ENCODE measurements at places on chromosomes 3 and 15.

- DNase-seq: no peak
Measured at GRCh38 chr15:53833134-53833624, 73.7 kb upstream of the WDR72 start.

GRCh38 chr3:177190756-177191681, 6.3 kb downstream of the TBL1XR1 start:
- DNase-seq: no peak

DNA sequence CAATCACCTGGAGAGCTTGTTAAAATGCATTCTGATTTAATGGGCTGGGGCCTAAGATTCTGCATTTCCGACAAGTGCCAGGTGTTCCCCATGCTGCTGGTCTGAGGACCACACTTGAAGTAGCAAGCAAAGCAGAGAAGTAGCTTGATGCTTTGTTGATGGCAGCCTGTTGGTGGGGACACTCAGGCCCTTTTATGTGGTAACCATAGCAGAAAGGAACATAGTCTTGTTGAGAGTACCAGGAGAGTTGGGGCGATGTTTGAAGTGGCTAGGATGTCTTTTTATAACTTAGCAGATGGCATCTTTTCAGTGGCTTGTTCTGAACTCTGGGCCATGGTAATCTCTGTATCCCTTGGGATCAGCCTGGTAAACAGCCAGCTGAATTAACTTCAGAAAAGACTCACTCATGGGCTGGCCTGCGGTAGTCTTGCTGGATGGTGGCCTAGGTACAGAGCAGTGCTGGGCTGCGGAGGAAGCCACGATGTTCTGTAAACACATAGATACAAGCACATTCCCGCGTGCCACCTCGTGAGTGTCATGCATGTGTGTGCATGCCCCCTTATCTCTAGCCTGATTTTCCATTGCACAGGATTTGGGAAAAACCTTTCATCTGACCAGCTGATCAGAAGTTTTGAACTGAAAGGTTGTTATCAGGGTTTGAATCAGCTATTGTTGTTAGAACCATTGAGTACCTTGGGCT, 292.4 kb upstream of the LRRFIP2 start:
- DNase-seq: no peak

GRCh38 chr3:112757197-112757596, 89.5 kb downstream of the CD200R1L start:
- no peak for DNase-seq

- no peak for DNase-seq
Measured at GRCh38 chr15:89542369-89542768, 32.9 kb upstream of the TICRR start.

GRCh38 chr3:100400780-100401673, at the start of the genes LNP1 and TOMM70:
TSS of gene LNP1 (plus strand) at chr3:100401539. CDS start at chr3:100429730, 28,191 bp downstream.
TSS of gene TOMM70 (minus strand) at chr3:100401089. CDS start at chr3:100400949, 140 bp downstream.
- peak; percentile 85 for DNase-seq

- no peak for DNase-seq
Measured at GRCh38 chr15:76343313-76343996, 6.9 kb downstream of the ISL2 start.

DNA sequence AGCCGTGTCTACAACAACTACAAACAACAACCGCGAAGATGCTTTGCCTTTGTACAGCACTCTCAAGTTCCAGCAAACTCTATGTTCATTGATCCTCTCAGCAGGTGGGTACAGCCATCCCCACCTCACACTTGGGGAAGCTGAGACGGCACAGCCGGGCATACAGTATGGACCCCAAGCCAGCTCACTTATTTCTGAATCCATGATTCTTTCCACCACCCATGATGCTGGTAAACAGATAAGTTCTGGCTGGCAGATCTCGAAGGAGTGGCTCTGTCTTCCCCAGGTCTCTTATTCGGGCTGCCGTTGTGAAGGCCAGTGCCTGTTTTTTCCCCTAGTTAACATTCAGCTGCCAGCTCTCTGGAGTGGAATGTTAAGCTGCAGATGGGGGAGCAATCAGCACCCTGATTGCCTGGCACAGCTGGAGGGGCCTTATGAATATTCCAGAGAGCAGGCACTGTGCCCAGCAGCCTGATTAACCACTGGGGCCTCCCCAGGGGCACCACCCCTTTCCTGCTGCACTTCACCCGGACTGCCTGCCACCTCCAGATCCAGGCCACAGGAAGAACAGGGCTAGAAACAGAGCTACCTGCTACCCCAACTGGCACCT, 73.2 kb downstream of the CORO2B start:
- DNase-seq: no peak

GRCh38 chr3:123285479-123285878, 83.7 kb downstream of the SEC22A start:
- DNase-seq: no peak

- DNase-seq: no peak
Measured at GRCh38 chr3:39126532-39127071, 19.1 kb downstream of the TTC21A start.

DNA sequence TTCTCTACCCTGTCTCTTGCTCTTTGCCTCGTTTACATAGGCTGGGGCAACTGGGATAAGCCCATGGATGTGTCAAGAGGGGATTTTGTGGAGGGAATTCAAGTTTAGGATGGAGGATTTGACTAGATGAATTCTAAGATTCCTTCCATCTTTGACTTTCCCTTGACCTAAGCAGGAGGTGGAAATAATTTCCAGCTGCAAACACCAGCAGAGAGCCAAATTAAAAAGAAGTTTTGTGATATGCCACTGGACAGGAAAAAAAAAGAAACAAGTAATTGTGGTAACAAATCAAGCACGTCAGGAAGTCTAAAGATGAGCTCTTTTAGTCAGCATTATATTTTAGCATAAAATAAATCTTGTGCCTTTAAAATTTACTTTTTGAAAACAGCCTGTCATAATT, 49.8 kb downstream of the KCNMB2 start:
- no peak for DNase-seq

GRCh38 chr15:92747047-92747446, 91.5 kb upstream of the FAM174B start:
- no peak for DNase-seq

GRCh38 chr3:117695321-117695720, 985.7 kb downstream of the TUSC7 start:
- no peak for DNase-seq

GRCh38 chr3:14297784-14298236, 104.6 kb upstream of the SLC6A6 start:
- DNase-seq: no peak

DNA sequence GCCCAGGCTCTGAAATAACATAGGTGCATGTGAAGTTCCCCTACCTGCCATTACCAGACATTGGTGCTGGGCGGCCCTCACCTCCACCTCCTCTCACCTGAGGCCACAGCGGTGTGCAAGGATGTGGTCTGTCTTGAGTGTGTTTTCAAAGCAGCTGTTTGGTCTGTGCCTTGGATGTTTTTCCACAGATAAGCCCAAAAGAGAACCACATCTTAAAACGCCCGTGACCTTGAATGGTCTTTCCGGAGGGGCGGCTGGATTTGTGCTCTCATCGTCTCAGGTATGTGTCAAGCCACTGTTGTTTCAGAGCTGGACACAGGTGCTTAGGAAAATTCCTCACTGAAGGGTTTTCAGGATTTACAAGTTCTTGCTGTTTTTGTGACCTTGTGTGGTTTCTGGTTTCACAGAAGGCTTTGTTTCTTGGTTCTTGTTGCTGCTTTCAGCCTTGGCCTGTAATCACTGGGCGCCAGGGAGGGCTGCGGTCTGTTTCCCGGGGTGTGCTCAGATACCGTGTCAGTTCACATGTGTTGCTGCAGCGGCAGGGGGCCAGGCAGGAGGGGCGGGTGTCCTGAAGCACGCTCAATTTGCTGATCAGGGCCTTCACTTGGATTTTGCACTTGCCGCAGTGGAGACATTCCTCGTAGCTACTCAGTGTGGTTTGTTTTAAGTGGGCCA, 128.4 kb downstream of the IGF1R start:
- no peak for DNase-seq

DNA sequence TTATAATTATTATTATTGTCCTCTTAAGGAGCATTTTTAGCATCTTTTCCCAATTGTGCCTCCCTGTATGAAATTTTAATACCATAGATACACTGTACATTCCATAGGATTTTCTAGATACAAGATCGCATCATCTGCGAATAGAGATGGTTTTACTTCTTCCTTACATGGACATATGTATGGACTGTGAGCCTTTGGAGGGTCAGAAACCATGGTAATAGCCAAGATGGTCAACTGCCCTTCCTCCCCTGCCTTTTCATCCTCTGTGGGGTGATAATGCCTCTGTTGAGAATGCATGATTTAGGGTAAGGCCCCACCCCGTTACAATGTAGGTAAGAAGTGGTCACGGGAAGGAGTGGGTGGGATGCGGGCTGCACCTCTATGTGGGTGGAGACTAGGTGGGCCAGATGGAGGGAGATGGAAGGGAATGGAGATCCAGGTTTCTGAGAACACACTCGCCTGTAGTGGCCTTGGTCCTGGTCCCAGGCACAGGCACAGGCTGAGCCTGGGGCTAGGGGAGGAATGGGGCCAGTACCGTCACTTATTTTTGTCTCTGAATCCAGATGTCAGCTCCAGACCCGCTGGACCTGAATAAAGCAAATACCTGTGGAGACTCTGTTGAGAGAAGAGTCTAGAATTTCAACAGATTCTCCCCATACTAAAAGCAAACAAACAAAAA, 31.7 kb downstream of the GOLGA6A start:
- DNase-seq: no peak

DNA sequence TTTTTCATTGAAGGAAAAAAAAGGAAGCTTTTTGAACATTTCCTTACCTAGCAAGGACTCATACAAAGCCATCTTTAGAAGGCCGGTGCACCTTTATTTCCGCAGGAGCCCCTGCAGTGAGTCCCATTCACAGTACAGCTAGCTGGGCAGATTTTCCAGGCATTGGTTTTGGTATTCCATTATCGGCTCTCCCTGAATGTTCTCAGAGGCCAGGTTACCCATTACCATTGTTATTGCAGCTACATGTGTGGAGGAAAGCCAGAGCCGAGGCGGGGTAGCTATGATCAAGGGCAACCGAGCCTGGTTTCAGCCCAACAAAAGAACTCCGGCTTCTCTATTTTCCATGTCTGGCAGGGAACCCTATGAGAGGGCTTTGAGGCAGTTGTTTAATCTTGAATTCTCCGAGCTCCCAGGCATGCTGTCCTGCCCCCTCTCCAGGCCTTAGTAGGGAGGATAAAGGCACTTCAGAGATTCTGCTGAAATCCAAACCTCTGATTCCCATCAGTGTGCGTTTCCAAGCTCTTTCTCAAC, 100.3 kb downstream of the LRRK1 start:
- DNase-seq: no peak

DNA sequence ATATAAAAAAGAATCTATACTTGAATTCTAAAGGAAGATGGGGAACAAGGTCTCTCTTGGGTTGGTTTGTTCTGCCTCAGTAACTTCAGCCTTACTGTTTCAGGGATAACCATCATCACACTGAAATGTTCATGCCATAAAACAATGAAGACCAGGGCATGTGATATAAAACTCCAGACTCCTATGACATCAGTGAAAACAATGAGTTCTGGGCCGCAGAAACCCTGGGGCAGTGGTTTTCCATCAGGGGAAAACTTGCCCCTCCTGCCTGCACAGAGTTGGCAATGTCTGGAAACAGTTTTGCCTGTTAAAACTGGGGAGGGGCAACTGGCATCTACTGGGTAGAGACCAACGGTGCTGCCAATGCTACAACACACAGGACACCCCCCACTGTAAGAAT, 46.8 kb downstream of the CA12 start:
- DNase-seq: no peak

DNA sequence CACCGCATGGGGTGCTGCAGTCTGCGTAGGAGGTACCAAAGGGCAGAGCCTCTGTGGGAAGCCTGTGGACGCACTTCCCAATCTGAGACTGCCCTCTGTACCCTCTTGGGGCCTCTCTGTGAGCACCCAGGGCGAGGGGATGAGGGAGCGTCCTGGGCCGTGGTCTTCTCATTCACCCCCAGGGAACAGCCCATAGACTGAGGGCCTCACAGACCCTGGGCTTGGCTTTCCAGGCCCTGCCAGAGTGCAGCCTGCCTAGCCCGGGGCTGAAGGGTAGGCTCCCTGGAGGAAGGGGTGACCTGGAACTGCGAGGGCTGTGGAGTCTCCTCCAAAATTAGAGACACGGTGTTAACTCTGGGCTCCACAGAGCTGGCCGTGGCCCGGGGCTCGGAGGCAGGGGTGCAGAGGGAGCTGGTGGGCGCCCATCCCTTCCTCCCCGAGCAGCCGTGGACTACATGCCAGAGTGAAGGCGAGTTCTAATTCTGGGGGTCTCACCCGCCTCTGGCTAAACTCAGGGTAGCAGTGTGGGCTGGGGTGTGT, 468 bp upstream of the SPTBN5 start:
- DNase-seq: no peak

- no peak for DNase-seq
Measured at GRCh38 chr3:186342197-186342596, 19.8 kb downstream of the DGKG start.

DNA sequence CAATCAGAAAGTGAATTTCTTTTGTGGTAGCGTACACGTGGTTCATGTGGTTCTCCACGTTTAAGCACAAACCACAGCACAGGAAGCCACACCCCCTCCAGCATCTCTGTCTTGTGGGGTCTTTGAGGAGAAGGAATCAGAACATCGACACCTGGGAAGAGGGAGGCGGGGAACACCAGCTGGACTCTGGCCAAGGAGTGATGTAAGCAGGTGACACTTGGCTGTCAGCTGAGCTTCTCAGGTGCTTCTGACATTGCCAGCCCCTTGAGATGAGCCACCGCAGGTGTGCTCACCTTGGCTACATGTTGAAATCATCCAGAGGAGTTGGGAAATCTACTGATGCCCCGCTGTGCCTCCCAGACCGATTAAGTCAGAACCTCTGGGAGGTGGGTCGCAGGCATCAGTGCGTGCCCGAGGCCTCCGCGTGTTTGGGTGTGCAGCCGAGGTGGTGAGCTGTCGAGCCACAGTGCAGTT, 85.0 kb downstream of the FAM81A start:
- no peak for DNase-seq

DNA sequence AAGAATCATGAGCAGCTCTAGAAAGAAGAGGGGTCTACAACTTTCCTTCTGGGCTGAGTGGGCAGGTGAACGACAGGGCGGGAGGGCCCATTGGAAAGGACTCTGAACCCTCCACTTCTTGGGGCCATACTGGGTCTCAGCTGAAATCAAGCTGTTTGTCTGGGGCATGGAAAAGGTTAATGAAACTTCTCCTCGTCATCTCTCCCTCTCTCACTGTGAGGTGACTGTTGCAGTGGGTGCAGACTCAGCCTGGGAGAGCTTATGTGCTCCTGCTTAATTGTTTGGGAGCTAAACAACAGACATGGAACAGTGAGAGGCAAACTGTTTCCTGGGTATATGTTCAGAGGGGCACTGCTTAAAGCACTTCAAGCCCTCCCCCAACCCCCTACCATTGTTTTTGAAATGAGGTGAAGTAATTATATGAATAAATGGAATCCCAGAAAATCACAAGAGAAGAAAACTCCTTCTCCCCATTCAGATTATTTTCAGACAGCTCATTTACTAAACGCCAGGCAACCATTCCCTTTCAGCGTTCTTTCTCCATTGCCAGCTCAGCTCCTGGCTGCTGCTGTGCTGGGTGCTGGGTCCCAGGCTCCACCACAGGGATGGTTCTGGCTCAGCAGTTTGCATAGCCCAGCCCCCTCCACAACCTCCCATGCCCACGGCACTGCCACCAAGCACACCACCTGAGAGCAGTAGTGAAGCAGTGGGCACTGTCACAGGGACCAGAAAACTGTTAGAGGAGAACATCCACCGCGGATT, 444.9 kb upstream of the TBL1XR1 start:
- DNase-seq: no peak
